COR-L47 (cell line): ENCODE measurements at places on chromosomes 12 and 14.

DNA sequence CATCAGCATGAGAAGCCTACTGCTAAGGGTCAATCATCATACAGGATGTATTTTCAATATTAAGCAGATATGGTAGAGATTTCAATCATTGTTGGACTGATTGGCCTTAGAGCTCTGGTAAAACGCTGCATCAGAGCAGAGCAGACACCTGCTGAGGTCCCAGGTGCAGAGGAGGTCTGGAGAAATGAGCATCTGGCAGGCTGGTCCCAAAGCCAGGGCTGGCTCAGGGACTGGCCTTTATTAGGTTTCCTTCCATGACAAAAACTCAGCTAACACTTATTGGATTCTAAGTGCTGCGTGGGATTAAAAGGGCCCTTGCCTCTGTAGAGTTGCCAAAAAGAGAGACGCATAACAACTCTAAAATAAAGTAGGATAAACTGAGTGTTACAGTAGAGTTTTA lies 29.7 kb downstream of the AKAP6 start:
- no peak for DNase-seq

- no peak for DNase-seq
Measured at GRCh38 chr12:85225501-85225900, 54.5 kb upstream of the ALX1 start.

- no peak for DNase-seq
Measured at GRCh38 chr12:107311682-107312081, 218.3 kb upstream of the CRY1 start.

GRCh38 chr14:68113343-68113930 lies 293.9 kb downstream of the RAD51B start:
- DNase-seq, result no peak

GRCh38 chr12:52162981-52163380 lies 28.8 kb downstream of the KRT80 start:
- no peak for DNase-seq

- DNase-seq, result no peak
Measured at GRCh38 chr14:75661499-75661814, 411 bp downstream of the TTLL5 start.

DNA sequence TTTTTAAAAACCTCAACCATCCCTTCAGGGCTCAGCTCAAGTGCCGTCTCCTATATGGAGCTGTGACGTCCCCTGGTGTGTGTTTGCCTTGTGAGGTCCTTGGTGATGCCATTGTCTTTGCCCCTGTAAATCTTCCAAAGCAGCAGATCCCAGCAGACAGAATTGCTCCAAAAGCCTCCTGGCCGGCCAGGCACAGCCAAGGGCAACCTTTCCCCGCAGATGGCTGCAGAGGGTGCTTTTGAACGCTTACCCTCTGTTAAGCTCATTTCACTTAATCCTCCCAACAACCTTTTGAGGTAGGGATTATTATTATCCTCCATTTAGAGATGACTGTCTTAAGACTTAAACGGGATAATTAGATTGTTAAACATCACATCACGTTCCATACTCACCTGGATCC lies 51.4 kb downstream of the RFX4 start:
- no peak for DNase-seq

GRCh38 chr12:131075194-131075593 lies 121.5 kb downstream of the ADGRD1 start:
- no peak for DNase-seq

DNA sequence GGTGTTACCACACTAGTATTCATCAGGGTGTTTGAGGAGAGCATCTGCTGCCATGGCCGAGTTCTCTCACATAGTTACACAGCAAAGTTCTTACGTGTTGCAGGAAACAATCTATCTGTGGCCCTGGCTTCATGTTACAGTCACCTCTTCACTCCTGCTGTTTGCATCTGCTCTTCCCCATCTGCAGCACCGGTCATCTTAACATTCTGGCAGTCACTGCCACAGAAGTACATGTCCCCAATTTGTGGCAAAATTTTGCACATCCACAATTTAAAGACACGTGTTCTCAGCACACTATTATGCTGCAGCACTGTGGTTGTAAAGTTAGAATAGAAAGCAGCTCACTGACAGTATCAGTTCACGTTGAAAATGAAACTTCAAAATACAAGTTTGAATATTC lies 23.2 kb downstream of the MAPK1IP1L start:
- no peak for DNase-seq

- DNase-seq, result peak; percentile 55
Measured at GRCh38 chr12:127548123-127548553, 718.8 kb upstream of the TMEM132C start.

DNA sequence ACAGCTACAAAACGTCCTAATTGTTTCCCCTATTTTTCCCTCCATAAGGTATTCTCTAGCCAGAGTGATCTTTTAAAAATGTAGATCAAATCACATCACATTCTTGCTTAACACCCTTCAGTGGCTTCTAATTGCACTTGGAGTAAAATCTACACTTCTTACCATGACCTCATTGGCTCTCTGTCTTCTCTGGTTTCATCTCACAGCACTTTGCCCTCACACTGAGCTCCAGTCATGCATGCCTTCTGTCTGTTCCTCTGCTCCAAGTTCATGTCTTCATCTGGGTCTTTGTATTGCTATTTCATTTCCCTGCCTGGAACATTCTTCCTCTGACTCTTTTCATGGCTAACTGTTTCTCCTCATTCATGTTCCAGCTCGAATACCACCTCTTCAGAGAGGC lies 220.4 kb upstream of the GARIN6 start:
- no peak for DNase-seq

DNA sequence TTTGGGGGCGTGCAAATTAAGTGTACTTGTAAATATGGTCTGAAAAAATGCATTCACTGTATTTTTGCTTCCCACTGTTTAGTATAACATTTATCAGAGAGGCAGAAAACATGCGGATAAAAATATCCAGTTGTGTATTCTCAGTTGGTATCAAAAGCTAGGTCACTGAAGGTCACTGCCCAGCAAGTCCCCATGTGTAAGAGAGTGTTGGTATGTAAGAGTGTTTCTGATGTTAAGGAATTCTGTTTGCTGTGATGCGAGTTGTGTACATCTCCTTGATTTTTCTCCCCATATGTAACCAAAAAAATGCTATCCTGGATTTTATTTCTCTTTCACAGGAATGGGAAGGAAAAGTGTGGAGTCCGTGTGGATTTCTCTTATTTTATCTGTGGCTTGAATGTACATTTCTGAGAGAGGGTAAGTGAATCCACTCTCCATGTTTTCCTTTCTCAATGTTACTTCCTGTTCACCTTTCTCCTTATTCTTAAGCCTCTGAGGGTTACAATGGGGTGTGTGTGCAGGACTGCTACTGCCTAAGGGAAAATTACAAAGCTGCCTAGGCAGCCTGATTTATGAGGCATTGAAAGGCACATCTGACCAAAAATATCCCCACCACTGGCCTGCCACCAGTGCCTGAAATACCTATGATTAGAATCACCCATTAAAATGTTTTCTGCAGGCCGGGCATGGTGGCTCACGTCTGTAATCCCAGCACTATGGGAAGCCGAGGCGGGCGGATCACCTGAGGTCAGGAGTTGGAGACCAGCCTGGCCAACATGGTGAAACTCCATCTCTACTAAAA lies 97.9 kb upstream of the USP44 start:
- DNase-seq, result no peak

- peak; percentile 61 for DNase-seq
Measured at GRCh38 chr12:95820096-95820703, 29.6 kb upstream of the NTN4 start.

DNA sequence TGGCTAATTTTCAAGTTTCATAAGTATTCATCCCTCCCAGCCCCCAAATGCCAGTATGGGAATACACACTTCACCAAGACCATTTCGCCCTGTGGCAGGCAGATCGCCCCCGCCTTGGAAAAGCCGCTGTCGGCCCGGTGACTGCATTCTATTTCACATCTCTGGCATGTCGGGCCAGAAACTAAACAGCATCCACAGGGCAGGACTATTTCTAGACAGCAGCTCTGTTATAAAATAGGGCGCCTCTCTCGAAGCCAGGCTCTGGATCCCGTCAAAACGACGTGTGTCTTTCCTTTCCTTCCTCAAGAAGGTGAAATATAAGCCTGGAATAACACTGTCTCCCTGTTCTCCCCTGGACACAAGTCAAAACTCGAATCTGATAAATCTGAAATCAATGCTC lies 56.8 kb downstream of the GSC start:
- no peak for DNase-seq

- DNase-seq, result peak; percentile 7
Measured at GRCh38 chr12:57461276-57461916, 1.8 kb downstream of the GLI1 start.

DNA sequence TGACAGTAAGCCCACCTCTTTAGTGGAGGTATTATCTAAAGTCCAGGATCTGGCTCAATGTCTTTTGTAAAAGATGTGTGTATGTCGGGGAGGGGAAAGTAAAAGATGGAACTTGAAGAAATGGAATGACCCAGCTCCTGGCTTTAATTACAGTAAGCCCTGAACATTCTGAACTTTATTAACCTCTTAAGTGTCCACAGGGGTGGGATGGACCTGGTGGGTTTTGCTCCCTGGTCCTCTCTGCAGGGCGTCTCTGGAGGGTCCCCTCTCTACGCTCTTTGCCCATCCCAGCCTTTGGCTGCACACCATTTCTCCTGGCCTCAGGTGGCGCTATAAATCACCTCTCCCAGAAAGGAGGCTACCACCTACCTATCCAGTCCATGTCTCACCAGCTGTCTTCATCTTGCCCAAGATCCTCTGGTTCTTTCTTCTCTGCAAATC lies 3.7 kb upstream of the CISTR start:
- no peak for DNase-seq
